ENCODE measurements at places on chromosomes 4 and X.

DNA sequence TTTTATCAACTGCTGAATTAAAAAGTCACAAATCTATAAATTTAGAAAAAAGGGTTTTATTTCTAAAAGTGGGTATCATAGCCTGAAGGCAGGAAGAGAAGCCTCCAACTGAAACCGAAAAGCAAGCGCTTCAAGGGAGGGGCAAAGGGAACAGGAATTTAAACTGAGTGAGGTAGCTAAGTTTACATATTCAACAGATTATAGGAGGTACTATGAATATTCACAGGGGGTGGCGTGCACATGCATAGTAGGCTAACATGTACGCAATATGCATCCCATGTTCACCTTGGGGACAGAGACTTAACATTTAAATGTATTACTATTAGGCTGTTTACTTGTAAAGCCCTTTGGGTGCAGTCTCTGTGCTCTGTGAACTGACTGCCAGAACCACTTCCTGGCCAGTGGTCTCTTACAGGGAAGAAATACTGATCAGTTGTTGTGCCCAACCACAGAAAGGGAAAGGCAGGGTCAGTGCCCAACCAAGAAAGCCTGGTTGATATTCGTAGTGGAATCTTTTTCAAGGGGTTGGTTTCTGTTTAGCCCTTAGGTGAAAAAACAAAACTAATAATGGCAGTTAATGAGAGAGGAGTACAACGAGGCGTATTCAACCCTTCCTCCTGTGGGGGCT is 168.7 kb upstream of the GALNTL6 start:
- no peak for DNase-seq

DNA sequence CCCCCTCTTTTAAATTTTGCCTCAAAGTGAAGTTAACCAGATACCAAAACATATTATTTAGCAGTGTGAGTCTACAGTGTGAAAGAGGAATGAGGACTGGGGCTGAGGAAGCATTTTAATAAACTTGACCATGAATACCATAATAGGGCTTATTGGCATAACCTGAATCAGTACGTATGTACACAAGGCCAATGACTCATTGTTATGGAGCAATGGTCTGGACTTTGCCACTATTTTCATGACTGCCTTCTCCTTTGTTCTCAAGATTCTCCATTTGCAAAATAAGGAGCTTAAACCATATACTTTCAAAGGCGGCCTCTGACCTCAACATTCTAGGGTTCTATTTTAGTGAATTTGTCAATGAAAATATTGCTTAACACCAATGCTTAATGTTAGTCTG is 102.8 kb upstream of the OR13H1 start:
- DNase-seq: no peak

DNA sequence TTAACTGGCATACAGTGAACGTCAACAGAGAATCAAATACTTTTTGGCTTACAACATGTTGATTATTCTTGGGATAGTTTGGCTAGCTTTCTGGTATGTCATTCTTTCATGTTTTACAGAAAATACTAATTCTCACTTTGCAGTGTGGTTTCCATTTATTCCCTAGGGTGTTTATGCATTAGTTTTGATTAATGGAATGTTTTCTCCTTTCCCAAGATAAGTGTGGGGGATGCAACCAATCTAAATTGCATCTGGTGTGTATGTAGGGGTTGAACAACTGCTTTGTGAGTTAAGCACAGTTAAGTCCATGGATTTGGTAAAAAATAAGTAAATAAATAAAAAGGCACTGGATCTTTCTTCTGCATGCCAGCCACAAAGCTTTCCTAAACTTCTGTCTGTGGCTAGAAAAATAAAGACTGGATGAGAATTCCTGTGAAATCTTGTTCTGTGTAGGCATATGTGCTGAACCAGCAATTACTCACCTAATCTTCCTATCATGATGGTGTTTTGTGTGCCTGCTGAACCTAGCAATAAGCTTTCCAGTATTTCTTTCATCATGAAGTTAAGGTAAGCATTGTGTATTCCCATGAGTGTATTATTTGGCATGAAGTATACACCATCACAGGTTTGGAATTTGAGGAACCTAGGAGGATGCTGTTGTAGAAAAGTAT is 50.6 kb upstream of the TENM3 start:
- DNase-seq: no peak

GRCh38 chr4:89617317-89617716 is 219.6 kb downstream of the SNCA start:
- DNase-seq: no peak

- DNase-seq: no peak
Observed at GRCh38 chr4:162699629-162700028, 467.1 kb downstream of the NAF1 start.

GRCh38 chrX:83077606-83078005 is 430.5 kb upstream of the POU3F4 start:
- no peak for DNase-seq

- DNase-seq: peak; percentile 42
Observed at GRCh38 chr4:76305971-76306881, at the start of gene STBD1. Gene STBD1, plus strand, starts transcription at chr4:76306733. Its CDS starts 37 bp downstream, at chr4:76306770.

GRCh38 chr4:78940752-78941151 is 1.5 kb upstream of the PAQR3 start:
- DNase-seq: no peak

GRCh38 chrX:43813898-43814297 is 68.4 kb downstream of the MAOB start:
- no peak for DNase-seq

- DNase-seq: no peak
Observed at GRCh38 chr4:38656111-38656510, 7.9 kb upstream of the KLF3 start.
